Activated naive CD4-positive, alpha-beta T cell treated with anti-CD3 and anti-CD28 coated beads, Interleukin-2, amount 50 U/mL, for 72 hours (primary cell): ENCODE measurements at places on chromosomes 2 and 18.

DNA sequence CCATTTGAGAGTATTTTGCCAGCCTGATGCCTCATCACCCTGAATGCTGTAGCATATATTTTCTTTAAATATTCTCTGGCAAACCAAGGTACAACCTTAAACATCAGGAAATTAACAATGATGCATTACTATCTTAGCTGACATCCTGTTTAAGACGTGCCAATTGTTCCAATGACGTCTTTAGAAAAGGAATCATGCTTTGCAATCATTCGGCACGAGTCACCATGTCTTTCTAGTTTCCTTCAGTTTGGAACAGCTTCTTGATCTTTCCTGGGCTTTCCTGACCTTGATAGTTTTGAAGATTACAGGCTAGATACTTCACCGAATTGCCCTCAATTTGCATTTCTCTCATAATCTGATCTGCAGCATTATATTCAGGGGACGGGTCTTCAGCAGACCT lies 88.2 kb upstream of the GLI2 start:
- DNase-seq: no peak

GRCh38 chr2:222361787-222362186 lies 62.6 kb upstream of the SGPP2 start:
- DNase-seq: no peak

DNA sequence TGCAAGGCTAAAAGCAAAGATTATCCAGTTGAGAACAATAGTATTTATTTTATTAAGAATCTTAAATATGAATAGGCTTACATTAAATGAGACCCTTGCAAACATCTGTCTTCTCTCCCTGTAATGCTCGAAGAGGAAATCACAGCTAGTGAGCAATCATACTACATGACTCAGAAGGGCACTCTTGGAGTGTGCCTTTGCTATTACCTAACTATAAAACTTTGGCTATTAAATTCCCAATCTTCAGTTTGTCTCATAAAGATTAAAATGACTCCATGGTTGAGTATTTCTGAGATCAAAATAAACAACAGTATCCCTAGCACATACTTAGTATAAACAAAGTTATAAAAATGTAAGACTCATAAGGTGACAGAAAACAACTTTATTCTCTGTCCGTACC lies 296.9 kb downstream of the KCNJ3 start:
- DNase-seq: no peak

GRCh38 chr2:128593518-128593878 lies 274.8 kb upstream of the HS6ST1 start:
- no peak for DNase-seq

GRCh38 chr18:69944436-69944835 lies 3.2 kb downstream of the CD226 start:
- DNase-seq: peak; percentile 41

GRCh38 chr2:218077464-218078216 lies 8.6 kb downstream of the RUFY4 start:
- DNase-seq: no peak

GRCh38 chr18:46833899-46834298 lies 77.0 kb upstream of the ST8SIA5 start:
- DNase-seq: no peak

GRCh38 chr18:76259096-76259495 lies 235.9 kb downstream of the ZNF516 start:
- no peak for DNase-seq

DNA sequence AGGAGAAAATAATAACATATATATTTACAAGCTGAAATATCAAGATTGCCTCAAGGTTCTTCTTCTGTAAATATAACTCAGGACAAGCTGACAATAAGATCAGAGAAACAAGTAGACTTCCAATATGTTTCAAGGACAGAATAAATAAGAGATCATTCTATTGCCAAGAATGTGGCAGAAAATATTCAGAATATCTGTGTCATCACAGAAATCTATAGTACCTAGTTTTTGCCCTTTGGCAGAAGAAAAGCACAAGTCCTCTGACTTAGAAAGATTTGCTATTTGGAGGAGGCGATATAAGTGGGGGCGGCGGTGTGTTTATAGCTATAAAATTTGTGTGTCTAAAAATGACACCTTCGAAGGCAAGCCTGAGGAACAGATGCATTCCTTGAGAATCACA lies 34.3 kb downstream of the ARHGAP15 start:
- DNase-seq: no peak

DNA sequence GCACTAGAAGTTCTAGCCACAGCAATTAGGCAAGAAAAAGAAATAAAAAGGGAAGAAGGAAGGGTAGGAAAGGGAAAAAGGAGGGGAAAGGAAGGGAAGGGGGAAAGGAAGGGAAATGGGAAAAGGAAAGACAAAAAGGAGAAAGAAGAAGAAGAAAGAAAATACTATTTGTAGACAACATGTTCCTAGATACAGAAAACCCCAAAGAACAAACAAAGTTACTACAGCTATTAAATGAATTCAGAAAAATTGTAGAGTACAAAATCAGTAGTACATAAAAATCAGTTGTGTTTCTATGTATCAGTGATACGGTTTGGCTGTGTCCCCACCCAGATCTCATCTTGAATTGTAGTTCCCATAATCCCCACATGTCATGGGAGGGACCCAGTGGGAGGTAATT lies 52.3 kb downstream of the RPE start:
- DNase-seq: no peak

DNA sequence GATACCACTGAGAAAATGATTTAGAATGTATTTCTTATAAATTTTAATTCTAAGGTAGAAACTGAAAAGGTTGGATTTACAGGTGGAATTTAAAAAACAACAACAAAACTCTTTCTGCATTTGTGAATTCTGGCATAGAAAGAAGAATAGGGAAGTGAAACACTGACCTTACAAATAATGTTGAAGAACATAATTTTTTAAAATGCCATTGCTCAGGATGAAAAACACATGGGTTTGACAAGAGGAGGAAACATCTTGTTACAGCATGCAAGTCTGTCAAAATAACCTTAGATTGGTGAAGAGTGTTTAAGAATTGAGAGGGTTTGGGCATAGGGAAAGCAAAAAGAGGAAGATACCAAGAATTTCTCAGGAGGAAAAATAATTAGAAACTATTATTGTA lies 184.3 kb downstream of the UBE2E3 start:
- DNase-seq: no peak

DNA sequence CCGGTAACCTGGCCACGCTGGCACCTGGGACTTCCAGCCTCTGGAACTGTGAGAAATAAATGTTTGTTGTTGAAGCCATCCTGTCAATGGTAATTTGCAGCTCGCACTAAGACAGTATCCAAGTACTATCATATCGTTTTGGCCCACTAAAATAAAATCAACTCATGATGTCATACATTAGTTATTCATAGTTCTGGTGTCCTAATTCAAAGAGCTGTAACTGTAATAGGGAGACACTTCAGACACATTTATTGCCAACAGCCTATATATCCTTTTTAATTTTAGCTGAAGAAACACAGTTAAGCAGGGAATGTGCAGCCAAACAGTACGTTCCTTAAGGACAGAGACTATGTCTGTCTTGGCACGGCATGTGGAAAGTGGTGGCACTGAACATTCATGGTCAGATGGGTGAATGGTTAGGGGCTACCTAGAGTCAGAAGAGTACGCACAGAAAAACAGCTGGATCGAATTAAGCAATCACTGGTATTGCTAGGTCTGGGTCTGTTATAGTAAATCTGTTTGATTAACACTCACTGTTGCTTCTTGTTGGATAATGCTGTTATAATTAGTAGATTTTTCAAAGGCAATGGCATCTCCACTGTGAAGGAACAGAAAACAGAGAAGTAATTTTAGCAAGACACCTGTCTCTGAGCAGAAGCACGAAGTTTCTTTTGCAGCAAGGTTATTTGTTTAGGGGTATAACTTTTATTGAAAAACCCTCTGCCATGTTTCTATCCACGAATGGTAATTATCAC lies 41.3 kb upstream of the CREG2 start:
- DNase-seq: no peak

DNA sequence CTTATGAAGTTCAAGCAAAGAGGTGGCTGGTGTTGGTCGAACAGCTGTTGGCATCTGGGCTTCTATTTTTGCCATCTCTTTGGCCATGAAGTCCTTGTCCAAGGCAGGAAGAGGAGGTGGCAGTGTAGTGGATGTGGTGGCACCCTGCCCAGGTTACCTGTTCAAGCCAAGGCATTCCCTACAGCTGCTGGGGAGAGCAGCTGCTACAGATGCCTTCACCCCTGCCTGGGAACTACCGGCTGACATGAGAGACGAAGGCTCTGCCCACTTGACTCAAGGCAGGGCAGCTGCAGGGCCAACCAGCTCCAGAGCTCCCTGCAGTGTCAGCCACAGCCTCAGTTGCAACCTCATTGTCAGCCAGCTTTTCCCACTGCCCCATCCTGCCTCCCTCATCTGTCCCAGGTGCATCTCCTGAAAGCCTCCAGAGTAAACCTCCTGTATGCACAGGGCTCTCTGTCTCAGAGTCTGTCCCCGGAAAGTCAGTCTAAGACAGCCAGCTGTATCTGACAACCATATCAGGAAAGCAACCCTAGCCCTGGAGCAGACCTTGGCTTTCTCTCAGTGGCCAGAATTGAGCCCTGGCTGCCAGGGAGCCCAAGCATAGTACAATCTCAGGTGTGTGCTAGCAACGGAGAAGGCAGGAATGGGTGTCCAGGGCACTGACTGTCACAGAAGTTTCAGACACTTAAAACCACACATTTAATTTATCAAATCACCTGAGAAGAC lies 115.9 kb downstream of the RPIA start:
- DNase-seq: no peak

GRCh38 chr2:142944721-142945120 lies 67.3 kb downstream of the KYNU start:
- no peak for DNase-seq

- DNase-seq: no peak
These were observed 383.1 kb upstream of the TNP1 start for GRCh38 chr2:217242947-217243346.

GRCh38 chr2:75820693-75821092 lies 110.0 kb upstream of the GCFC2 start:
- DNase-seq: no peak

GRCh38 chr2:201960305-201960704 lies 73.3 kb upstream of the FZD7 start:
- DNase-seq: no peak

- DNase-seq: peak; percentile 72
These were observed 83.3 kb downstream of the ICOS start for GRCh38 chr2:204019572-204020501.

DNA sequence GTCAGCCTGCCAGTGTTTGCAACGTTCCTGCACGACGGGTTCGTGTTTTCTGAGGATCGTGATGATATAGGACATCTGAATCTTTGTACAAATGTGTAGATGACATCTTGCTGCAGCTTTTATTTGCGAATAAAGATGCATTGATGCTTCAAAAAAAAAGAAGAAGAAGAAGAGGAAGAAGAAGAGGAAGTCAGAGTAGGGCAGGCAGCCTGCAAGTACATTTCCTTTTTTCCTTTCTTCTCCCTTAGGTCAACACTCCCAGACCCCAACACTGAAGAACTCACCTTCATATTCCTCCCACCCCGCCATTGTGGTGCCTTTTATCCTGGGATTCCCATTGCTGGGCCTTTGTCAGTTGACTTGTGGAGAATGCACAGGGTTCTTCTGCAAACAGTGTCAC lies 91.5 kb downstream of the FHOD3 start:
- DNase-seq: no peak

DNA sequence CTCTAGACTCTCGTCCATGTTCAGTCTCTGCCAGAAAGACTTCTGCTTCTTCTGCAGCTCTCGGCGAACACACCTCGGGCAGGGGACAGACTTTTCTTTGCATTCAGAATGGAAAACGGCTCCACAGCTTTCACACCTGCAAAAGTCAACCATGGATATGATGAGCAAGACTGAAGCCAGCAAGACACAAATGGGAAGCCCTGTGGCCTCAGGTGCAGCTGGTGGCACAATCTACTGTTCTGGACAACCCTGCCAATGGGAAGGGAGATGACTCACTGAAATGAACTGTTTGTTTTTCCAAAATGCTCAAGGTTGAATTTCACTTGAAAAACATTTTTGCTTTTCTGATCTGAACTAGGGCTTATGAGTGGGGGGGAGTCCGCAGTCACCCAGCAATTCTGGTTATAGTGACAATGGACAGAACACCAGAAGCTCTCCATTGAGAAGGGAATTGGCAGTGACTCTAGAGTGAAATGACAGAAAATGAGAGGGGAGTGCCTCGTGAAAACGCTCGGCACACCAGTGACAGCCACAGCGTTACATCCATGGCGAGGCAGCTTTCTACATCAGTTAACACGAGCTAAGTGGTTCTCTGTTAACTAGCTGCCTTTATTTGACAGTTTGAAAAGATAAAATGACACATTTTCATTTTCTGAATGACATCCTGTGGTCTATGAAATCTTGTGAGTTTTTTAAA lies 58.8 kb upstream of the FZD5 start:
- DNase-seq: no peak

- no peak for DNase-seq
These were observed 310.2 kb upstream of the LRATD1 start for GRCh38 chr2:14322306-14322705.

DNA sequence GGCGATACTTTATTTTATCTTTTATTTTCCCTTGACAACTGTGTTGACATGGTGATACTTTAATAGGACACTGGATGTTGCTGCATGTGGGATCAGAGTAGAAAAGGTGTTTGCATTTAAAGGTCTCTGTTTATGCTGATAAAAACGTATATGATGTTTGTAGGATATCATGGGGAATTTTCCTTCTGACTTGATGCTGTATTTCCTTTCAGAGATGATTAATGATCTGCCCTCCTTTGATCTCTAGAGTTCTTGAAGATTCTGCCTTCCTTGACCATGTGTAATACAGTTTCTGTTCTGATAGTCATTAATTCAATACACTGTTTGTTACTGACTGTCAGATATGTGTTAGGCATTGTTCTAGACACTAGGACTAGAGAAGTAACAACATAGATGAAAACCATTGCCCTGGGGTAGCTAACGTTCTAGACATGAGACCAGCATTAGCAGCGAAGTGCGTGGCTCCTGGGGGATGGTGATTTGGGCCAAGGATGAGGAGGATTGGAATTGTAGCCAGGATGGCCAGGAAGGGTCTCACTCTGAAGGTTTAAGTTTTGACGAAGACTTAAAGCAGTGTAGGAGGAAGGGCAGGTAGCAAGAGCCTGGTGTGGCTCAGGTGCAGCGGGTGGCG lies 2.8 kb downstream of the ATG4B start:
- no peak for DNase-seq

- no peak for DNase-seq
These were observed 34.9 kb downstream of the GPD2 start for GRCh38 chr2:156470975-156471583.

- no peak for DNase-seq
These were observed 160.9 kb upstream of the TTC39C start for GRCh38 chr18:23853448-23854195.
